ENCODE measurements at places on chromosomes 5 and 9. TPM values are rescaled to one million over a fixed set of nuclear protein-coding genes. Genes with fewer than 3 reads are reported as not detected.

The CD14 gene
- 38.3 TPM for total RNA-seq

The HAVCR2 gene
- 22.9 TPM for total RNA-seq

DNA sequence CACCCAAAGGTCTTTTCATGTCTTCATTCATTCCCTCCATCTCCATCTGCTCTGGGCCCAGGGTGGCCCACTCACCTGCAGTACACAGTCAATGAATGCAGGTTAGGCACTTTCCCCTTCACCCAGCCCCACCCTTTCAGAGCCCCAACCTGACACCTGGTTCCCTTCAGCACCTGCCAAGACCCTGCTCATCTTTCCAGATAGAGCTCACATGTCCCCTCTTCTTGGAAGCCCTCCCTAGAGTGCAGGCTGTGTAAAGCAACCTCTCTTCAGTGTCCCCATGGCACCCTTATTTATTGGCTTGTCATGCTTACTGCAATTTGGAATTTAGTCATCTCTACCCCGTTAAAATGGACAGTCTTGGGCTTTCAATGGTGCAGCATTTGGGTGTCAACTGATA is 13.0 kb upstream of the CPEB4 start:
- DNase-seq: no peak

The HAND1 gene
- not detected for total RNA-seq
